ENCODE measurements at places on chromosomes 13 and 19.
A peak's percentile ranks its signal among the peaks of the same experiment; 100 is the strongest.

GRCh38 chr13:36310417-36311108 lies 12.9 kb upstream of the CCDC169 start:
- H3K27me3 ChIP-seq = no peaks in the 10 kb centered on the region
- no peak for DNase-seq
- peaks cover 33% of the 10 kb centered on the region for H3K36me3 ChIP-seq
- peak overlapping the region; percentile 19 for H3K27ac ChIP-seq
- no peak overlapping the region for H3K4me3 ChIP-seq

DNA sequence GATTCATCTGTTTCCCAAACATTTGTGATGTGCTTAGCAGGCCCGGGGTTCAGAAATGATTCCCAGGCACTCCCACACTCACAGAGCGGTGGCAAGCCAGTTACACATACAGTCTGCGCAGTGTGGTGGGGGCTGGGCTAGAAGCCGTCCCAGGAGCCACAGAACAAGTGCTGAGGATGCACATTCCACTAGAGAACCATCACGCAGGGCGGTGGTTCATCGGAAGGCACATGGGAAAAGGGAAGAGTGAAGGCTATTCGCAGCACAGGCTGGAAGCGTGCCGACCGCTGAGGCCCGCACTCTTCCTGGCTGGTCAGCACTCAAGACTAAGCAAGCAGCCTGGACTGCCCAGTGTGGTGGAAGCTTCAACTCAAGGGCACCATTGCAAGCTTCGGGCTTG lies 126.3 kb upstream of the SLC7A1 start:
- H3K4me1 ChIP-seq = peaks cover 3% of the 10 kb centered on the region
- no peak for DNase-seq
- peaks cover 13% of the 10 kb centered on the region for H3K27me3 ChIP-seq
- no peaks in the 10 kb centered on the region for H3K36me3 ChIP-seq

- H3K27ac ChIP-seq = no peak overlapping the region
- no peaks in the 10 kb centered on the region for H3K4me1 ChIP-seq
- peaks cover 8% of the 10 kb centered on the region for H3K27me3 ChIP-seq
- no peaks in the 10 kb centered on the region for H3K36me3 ChIP-seq
- DNase-seq = no peak
These were observed 22.3 kb upstream of the HNRNPUL1 start for GRCh38 chr19:41241859-41242258.

GRCh38 chr19:55315956-55316525 lies 9.1 kb downstream of the TMEM150B start:
- DNase-seq = no peak
- H3K36me3 ChIP-seq = no peaks in the 10 kb centered on the region
- no peak overlapping the region for H3K27ac ChIP-seq
- H3K27me3 ChIP-seq = no peaks in the 10 kb centered on the region

DNA sequence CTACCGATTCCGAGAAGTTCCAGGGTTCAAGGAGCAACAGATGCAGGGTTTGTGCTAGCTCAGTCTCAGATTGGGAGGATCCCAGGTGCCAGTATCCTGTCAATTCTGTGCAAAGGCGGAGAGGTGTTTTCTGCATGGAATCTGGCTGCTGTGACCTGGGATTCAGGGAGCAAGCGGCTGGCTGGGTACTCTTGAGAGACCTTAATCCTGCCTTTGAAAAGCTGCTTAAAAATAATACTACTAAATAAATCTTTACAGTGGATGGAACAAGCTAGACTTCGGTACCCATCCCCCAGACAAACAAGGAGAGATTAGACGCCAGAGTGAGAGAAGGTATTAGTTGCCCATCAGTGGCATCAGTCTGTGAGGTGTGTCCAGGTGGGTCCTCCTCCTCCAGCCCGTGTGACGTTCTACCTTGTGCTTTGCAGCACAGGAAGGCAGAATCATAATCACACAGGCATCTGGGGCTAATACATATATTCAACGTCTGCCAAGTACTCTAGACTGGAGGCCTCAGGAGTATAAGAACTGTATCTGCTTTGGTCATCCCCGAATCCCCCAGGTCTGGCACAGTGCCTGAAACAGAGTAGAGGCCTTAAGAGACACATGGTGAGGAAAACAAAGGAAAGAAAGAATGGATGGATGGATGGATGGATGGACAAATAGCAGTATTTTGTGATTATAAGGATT lies 230.6 kb downstream of the ZNF536 start:
- H3K27ac ChIP-seq = no peak overlapping the region
- no peaks in the 10 kb centered on the region for H3K27me3 ChIP-seq
- H3K4me3 ChIP-seq = no peak overlapping the region
- H3K4me1 ChIP-seq = no peaks in the 10 kb centered on the region

GRCh38 chr19:489418-490196 lies 6.7 kb upstream of the MADCAM1 start:
- H3K4me1 ChIP-seq = peaks cover 5% of the 10 kb centered on the region
- peak overlapping the region; percentile 72 for H3K4me3 ChIP-seq
- no peak for DNase-seq
- H3K27ac ChIP-seq = no peak overlapping the region
- H3K27me3 ChIP-seq = peaks cover 9% of the 10 kb centered on the region
- H3K36me3 ChIP-seq = no peaks in the 10 kb centered on the region

GRCh38 chr19:1255186-1256161 lies 7.1 kb downstream of the MIDN start:
- no peak for DNase-seq
- H3K4me1 ChIP-seq = peaks cover 27% of the 10 kb centered on the region
- no peak overlapping the region for H3K4me3 ChIP-seq

GRCh38 chr19:1918975-1919374 lies 13.8 kb downstream of the ADAT3 start:
- no peak for DNase-seq
- peaks cover 12% of the 10 kb centered on the region for H3K4me1 ChIP-seq
- no peaks in the 10 kb centered on the region for H3K27me3 ChIP-seq
- no peak overlapping the region for H3K27ac ChIP-seq
- no peak overlapping the region for H3K4me3 ChIP-seq
- peaks cover 10% of the 10 kb centered on the region for H3K36me3 ChIP-seq

DNA sequence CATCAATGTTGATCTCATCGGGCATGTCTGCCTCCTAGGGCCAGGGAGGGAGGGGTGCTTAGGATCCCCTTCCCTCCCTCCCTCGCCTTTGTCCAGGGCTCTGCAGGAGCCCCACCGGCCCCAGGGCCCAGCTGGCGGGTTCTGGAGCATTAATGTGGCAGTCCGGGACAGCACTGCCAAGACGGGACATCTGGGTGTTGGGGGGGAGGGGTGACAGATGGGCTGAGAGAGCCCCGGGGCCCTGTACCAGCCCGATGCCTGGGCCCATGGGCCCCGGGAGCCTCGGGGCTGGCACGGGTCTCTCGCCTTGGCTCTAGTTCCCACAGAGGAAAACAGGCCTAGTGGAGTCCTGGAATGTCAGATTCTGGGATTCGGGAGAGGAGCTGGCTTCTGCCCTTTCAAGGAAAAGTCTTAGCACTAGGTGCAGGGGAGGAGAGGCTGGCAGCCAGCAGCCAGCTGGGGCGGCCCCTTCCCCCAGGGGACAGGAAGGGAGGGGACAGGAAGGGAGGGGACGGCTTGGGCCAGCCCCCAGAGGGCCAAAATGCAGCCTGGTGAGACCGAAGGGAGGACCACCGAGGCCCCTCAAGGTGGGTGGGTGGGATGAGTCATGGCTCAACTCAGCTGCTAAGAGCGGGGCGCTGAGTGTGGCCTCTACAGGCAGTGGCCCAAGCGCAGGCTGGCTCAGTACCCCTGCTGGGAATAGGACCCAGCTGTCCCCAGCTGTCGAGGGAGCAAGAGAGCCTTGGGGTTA lies 3.1 kb downstream of the PPP1R14A start:
- no peaks in the 10 kb centered on the region for H3K27me3 ChIP-seq
- H3K36me3 ChIP-seq = peaks cover 26% of the 10 kb centered on the region
- no peak for DNase-seq
- H3K27ac ChIP-seq = peak overlapping the region; percentile 33
- H3K4me3 ChIP-seq = peak overlapping the region; percentile 68

- peaks cover 38% of the 10 kb centered on the region for H3K36me3 ChIP-seq
- peak overlapping the region; percentile 86 for H3K4me3 ChIP-seq
- H3K4me1 ChIP-seq = peaks cover 34% of the 10 kb centered on the region
- no peak overlapping the region for H3K27ac ChIP-seq
These were observed 1.3 kb downstream of the TRIP10 start for GRCh38 chr19:6740589-6741343.

GRCh38 chr13:19958155-19959111 lies at the start of gene ZMYM2:
TSS of gene ZMYM2 (plus strand) at chr13:19958727. CDS start at chr13:19993073, 34,346 bp downstream.
- H3K4me1 ChIP-seq = peaks cover 28% of the 10 kb centered on the region
- H3K36me3 ChIP-seq = peaks cover 23% of the 10 kb centered on the region
- peak; percentile 96 for DNase-seq
- H3K27ac ChIP-seq = peak within 1 kb of the TSS; percentile 98
- H3K4me3 ChIP-seq = peak within 1 kb of the TSS; percentile 95

DNA sequence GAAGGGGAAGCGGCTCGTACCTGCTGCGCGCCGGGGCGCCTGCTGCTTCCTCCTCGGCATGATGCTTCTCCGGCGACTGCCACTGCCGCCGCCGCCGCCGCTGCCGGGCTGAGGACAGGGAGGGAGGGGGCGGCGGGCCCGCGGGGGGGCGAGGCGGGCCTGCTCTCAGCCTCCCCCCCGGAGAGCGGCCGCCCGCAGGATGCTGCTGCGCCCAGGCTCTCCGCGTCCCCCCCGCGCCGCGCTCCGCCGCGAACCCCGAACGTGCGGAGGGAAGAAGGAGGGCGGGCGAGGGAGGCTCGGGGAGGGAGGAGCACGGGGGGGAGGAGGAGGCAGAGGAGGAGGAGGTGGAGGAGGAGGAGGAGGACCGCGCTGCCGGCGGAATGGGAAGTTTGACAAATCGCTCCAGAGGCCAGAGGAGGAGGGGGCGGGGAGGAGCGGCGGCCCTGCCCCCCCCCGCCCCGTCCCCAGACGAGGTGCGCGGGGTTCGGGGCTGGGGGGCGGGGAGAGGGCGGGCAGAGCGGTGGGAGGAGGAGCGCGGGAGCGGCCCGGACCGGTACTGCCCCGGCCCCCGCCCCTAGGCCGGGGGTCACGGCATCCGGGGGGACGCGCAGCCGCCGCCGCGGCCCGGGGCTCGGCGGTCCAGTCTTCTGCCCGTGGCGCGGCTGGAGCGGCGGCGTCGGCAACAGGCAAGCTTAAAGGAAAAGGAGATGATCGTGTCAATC lies at the start of gene TSHZ3:
Gene TSHZ3 (minus strand): TSS at position 277 of the 722 bp plus-strand sequence. CDS start 217 bp downstream, at position 60.
- peak within 1 kb of the TSS; percentile 78 for H3K4me3 ChIP-seq
- peaks cover 5% of the 10 kb centered on the region for H3K36me3 ChIP-seq
- no peak for DNase-seq
- H3K27ac ChIP-seq = no peak within 1 kb of the TSS
- peaks cover 13% of the 10 kb centered on the region for H3K4me1 ChIP-seq

DNA sequence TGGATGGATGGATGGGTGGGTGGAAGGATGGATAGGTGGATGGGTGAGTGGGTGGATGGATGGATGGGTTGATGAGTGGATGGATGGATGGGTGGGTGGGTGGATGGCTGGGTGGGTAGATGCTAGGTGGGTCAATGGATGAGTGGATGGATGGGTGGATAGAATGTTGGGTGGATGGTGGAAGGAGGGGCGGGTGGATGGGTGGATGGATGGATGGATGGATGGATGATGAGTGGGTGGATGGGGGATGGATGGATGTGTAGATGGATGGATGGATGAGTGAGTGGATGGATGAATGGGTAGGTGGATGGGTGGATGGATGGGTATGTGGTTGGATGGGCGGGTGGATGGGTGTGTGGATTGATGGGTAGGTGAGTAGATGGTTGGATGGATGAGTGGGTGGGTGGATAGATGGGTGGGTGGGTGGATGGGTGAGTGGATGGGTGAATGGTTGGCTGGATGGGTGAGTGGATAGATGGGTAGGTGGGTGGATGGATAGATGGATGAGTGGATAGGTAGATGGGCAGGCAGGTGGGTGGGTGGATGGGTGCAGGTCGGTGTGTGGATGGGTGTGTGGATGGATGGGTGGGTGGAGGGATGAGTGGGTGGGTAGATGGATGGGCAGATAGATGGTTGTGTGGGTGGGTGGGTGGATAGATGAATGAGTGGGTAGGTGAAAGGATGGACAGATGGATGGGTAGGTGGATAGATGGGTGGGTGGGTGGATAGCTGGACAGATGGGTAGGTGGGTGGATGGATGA lies 4.4 kb upstream of the SHC2 start:
- no peak overlapping the region for H3K27ac ChIP-seq
- no peak for DNase-seq
- H3K36me3 ChIP-seq = no peaks in the 10 kb centered on the region
- H3K4me3 ChIP-seq = no peak overlapping the region

GRCh38 chr13:75945841-75946482 lies 309.8 kb downstream of the LMO7 start:
- H3K36me3 ChIP-seq = no peaks in the 10 kb centered on the region
- no peaks in the 10 kb centered on the region for H3K4me1 ChIP-seq
- no peak overlapping the region for H3K27ac ChIP-seq

- no peak overlapping the region for H3K27ac ChIP-seq
- no peak overlapping the region for H3K4me3 ChIP-seq
- H3K27me3 ChIP-seq = no peaks in the 10 kb centered on the region
These were observed 9.3 kb downstream of the MPND start for GRCh38 chr19:4352701-4353121.

GRCh38 chr19:53131085-53131590 lies 1.6 kb downstream of the ZNF415 start:
- H3K27ac ChIP-seq = no peak overlapping the region
- H3K27me3 ChIP-seq = peaks cover 2% of the 10 kb centered on the region
- no peaks in the 10 kb centered on the region for H3K36me3 ChIP-seq
- H3K4me3 ChIP-seq = no peak overlapping the region

DNA sequence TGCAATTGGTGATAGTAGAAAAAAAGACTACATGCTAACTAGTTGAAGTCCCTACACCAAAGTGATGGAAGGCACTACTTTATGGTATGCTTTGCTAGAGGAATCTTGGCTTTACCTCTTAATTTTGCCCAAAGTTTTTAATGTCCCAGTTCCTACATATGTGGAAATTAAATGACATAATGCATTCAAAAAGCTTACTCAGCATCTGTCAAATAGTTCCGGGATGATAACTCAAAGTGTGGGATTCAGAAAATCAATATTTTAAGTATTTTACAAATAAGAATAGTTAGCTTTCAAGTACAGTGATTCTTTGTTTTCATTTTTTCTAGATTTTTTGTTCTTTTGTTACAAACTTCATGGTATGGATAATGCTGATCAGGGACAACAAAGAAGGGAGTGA lies 211.6 kb downstream of the PCDH20 start:
- no peak for DNase-seq
- no peaks in the 10 kb centered on the region for H3K27me3 ChIP-seq
- H3K36me3 ChIP-seq = no peaks in the 10 kb centered on the region
- H3K27ac ChIP-seq = no peak overlapping the region

- H3K4me1 ChIP-seq = peaks cover 20% of the 10 kb centered on the region
- DNase-seq = no peak
- H3K27ac ChIP-seq = no peak overlapping the region
- no peak overlapping the region for H3K4me3 ChIP-seq
These were observed 107.9 kb downstream of the GGACT start for GRCh38 chr13:100480676-100481075.

- no peaks in the 10 kb centered on the region for H3K36me3 ChIP-seq
- H3K4me3 ChIP-seq = no peak overlapping the region
- H3K4me1 ChIP-seq = peaks cover 3% of the 10 kb centered on the region
- H3K27ac ChIP-seq = no peak overlapping the region
- DNase-seq = no peak
- no peaks in the 10 kb centered on the region for H3K27me3 ChIP-seq
These were observed 15.1 kb downstream of the NCR1 start for GRCh38 chr19:54921082-54921481.

Measured in activated T-helper 2 cell treated with anti-CD3 and anti-CD28 coated beads, Interferon-gamma antibody, Interleukin-2, Interleukin-4, amounts not matched to agents 10 μg/mL and 5 μg/mL and 100 μg/mL, durations not matched to agents 14 hours and 24 hours and 36 hours (primary cell).